ENCODE measurements at places on chromosomes 7 and 10.

- DNase-seq: no peak
Observed at GRCh38 chr10:128083191-128083895, 42.9 kb downstream of the MKI67 start.

GRCh38 chr7:139909379-139910050 lies 80.5 kb downstream of the TBXAS1 start:
- no peak for DNase-seq

DNA sequence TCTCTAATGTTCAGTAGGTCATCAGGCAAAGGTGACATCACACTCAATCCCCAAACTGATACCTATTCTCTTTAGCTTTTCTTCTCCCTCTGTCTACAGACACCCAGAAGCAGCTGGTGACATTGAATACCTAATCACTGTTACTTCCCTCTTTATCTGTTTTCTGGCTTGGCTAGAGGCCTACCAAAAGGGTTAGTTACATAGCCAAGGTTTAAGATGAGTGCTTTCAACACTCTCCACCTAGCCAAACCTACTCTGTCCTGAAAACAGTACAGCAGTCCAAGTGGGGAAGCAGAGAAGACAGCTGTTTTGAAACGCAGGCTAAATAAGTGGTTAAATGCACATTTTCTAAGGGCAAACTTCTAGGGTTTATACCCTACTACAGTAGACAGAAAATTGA lies 39.4 kb downstream of the CCNJ start:
- DNase-seq: no peak

- DNase-seq: no peak
Observed at GRCh38 chr10:2680821-2681220, 386.5 kb upstream of the PFKP start.

- no peak for DNase-seq
Observed at GRCh38 chr10:90862908-90863514, 5.2 kb upstream of the HTR7 start.

DNA sequence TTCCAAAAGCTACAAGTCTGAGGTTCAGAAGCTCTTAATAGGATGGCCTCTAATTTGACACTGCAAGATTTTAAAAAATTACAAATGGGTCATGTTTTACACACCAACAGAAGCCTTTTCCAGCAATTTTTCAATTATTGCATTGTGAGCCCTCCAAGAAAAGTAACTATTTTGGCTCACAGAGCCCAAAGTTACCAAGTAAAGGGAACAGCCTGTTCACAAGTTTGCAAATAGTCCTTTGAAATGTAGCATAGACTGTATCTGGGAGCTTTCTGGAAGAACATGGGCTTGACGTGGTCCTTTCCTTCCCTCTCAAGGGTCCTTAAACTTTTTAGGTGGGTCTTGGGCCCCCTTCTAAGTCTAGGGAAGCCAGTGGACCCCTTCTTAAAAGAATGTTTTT lies 1.3 kb upstream of the GDF10 start:
- DNase-seq: no peak

DNA sequence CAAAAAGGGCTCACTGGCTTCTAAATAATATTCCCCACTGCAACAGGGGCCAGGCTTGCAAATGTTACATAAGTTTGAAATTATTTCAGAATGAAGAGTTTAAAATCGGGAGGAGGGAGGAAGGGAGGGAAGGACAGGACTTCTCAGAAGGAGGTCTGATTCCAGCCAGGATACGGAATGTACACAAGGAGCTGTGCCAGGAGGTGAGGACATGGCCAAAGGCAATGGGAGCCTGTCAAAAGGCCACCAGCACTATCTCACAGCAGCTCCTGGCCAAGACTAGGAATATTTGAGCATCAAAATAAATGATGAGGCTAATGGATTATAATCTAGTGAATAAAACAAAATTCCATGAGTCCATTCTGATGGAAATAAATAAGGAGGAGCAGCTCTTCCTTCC lies 18.6 kb upstream of the DRGX start:
- no peak for DNase-seq

GRCh38 chr10:78924319-78925003 lies 144.3 kb upstream of the ZMIZ1 start:
- no peak for DNase-seq

DNA sequence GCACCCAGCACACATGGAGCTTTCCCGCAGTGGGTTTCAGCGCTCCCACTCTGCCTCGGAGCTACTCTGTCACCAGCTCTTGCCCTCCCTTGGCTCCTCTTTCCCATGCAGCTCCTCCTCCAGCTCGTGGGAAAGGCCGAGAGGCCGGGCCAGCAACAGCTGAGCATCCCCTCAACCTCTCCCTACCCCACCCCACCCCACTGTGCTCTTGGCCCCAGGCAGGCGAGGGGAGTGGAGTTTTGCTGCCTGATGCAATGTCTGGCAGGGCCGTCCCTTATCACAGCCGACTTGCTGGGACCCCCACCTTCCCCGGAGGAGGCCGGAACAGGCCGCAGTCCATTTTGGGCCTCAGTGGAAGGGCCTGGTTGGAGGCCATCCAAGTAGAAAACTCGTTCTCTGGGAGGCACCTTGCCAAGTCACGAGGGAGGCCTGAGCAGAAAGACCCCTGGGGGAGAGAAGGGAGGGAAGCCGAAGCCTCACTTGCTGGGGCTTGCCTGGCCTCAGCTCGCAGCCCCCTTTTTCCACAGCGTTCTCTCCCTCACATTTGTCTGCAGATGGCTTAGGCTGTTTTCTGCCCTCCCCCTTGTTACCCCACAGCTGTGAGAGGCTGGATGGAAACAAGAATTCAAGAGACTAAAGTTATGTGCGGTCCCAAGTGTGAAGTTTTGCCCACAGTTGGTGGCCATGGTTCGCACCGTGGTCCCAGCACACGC lies 35.3 kb downstream of the CHST3 start:
- no peak for DNase-seq

- no peak for DNase-seq
Observed at GRCh38 chr10:123562811-123563580, 103.2 kb upstream of the GPR26 start.

DNA sequence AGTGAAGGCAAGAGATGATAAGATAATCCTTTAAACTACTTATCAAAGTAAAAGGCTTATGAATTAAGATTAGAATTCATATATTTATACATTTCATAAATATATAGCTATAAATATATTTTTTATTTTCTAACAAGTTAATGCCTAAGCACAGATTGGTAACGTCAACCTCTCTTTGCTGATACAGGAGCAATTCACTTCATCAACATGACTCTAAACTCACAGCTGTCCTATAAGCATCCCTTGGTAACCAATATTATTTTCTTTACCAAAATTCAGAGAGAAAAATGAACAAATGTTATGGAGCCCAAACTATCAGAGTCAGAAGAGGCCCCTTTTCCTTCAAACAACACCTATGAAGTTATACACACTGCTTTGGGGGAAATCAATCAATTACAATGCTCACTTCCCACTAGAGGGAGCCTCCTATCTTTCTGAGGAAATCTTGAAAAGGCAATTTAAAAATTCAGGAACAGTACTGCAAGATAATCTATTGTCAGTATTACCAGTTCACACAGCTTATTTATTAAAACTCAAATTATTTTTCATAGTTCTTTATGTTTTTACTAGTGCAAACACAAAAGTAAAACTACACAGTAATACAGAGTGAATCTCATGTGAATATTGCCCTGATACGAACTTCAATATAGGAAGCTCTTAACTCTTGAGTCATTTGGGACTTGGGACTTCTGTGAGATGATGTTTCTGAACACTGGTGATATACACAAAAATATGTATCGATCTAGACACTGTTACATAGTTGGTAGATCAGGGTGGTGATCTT lies 51.0 kb upstream of the NOBOX start:
- no peak for DNase-seq

DNA sequence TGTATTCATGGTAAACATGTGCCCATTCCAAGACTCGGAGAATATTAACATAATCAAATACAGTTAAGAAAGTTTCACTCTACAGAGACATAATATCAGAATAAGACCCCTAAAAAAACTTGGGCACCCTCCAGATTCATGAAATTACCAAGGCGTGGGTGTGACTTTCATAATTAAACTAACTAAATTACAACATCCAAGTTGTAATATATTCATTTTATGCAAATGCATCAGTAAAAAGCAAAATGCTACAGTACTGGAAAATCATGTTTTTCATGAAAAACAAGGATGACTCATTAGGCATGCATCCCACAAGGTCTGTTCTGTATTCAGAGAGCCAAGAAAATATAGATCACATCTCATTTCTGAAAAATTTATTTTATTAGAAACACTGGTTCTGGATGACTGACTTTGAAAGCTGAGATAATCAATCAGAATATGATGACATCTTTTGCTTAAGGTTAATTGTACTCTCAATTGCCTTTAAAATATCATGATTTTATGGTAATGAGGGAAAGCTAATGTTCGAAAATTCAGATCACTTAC lies 248.8 kb upstream of the SMIM30 start:
- DNase-seq: no peak

DNA sequence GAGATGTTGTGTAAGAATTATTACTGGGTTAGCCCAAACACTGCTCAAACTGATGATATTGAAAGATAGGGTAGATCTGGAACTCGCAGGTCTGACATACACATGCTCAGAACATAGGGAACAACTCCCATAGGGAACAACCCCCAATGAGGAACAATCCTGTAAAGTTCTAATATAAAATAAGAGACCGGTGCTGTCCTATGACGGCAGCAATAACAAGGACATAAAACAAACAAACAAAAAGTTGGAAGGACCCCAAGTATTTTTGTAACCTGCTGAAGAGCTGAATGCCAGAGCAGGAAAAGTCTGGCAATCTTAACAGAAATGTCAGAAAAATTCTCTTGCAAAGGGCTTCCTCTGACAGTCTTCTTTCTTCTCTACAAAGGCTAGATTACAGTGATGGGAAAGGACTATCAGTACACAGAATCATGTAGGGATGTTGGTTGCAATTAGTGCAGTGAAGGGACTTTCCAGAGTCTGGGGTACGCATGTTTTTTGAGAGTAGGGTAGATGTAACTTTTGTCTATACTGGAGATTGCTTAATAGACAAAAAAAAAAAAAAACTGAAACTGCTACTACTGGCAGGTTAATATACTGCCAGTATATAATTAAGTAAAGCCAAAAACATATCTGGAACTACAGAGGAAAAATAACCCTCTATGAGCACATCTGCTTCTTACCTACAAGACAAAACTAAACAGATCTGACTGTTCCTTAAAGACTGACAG lies 35.5 kb downstream of the IDE start:
- no peak for DNase-seq

- DNase-seq: no peak
Observed at GRCh38 chr10:71835671-71836595, 15.1 kb downstream of the PSAP start.

GRCh38 chr7:20129920-20130319 lies 87.3 kb downstream of the MACC1 start:
- no peak for DNase-seq

DNA sequence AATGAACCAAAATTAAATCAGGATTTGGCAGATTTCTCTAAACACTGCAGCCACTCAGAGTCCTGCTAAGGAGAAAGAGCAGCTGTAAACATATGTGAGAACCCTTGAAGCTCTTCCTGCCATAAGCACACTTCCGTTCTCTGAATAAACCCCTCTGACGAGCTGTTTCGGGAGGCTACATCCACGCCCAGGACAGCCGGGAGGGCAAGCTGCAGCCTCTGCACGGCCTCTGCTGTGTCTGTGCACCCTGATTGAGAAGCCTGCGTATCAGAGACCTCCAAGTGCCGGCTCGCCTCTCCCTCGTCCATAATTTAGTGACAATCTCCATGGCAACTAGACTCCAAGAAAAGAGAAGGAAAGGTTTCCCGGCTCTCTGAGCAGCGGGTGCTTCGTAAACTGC lies 114.4 kb downstream of the PTPRN2 start:
- no peak for DNase-seq

GRCh38 chr10:31133792-31134310 lies 102.2 kb upstream of the ZNF438 start:
- peak; percentile 49 for DNase-seq

DNA sequence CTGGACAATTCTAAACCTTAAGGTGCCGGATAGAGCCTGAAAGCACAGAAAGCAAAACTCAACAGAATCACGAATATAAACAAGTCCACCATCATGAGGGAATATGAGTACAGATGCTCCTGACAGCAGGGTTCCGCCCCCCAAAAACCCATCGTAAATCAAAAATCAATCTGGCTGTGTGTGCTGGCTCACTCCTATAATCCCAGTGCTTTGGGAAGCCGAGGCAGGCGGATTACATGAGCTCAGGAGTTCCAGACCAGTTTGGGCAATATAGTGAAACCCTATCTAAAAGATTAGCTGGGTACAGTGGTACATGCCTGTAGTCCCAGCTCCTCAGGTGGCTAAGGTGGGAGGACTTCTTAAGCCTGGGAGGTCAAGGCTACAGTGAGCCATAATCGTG lies 12.2 kb downstream of the BUD31 start:
- DNase-seq: no peak

DNA sequence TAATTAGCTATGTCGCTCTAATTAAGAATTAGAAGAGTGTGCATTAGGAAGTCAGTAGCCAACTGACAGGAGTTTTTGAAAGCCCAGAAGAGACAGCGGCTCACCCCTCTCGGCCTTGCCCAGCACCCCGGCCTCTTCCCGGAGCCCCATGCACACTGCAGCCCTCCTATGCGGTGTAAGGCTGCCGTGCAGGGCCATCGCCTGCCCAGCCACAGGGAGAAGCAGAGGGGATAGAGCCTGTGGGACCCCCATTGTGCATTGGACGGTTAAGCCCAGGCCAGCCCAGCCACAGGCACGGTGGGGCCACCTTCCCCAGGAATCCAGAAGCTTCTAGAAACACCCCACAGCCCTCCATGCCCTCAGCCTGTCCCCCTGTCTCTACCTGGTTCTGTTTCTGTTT lies 569.7 kb upstream of the MKI67 start:
- DNase-seq: no peak

DNA sequence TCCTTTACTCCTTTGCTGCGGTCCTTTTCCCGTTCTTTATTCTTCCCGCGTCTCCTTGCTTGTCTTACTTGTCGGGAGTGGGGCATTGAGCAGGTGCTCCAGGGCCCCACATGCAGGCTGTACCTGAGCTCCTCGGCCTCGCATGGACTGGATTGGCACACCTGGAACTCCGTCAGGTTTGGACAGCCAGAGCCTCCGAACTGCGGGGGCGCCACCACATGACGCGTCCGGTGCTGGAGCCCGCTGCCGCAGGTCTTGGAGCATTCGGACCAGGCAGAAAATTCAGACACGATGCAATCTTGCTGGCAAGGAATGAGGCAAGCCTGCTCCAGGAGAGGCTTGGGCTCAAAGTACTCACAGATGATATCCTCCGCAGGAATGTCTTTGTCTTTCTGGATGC lies 195.7 kb downstream of the THSD7A start:
- no peak for DNase-seq

DNA sequence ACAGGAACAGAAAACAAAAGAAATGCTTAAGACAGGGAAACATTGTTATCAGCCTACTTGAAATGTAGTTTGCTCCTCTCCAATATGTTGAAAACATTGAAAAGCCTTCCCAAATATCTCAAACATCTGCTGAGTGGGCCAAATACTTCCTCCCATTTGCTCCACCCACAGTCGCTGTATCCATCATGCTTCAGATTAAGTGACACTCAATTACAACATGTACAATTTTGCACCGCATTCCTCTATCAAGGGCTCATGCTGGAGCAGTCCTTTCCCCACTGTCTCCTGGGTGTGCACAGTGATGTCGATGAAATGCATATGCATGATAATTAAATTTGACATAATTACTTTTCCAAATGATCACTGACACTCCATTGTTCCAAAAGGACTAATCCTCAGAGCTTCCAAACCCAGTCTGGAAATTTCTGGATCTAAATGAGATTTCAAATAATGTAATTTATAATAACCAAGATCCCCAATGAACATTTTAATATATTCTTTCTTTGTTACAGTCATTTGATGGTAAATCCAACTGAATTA lies 604.6 kb downstream of the GRID1 start:
- DNase-seq: no peak

All from NT2/D1 (cell line).